Prostate gland (tissue), 2 donors: ENCODE measurements at places on chromosomes 4 and X. TPM values are rescaled to one million over a fixed set of nuclear protein-coding genes. Genes with fewer than 3 reads are reported as not detected.

GRCh38 chr4:59936566-59936965 lies 1263.6 kb upstream of the ADGRL3 start:
- no peak for DNase-seq
- no peaks in the 10 kb centered on the region for H3K27me3 ChIP-seq
- no peak overlapping the region for H3K27ac ChIP-seq
- no peak overlapping the region for H3K4me3 ChIP-seq
- H3K36me3 ChIP-seq = no peaks in the 10 kb centered on the region
- no peaks in the 10 kb centered on the region for H3K4me1 ChIP-seq

DNA sequence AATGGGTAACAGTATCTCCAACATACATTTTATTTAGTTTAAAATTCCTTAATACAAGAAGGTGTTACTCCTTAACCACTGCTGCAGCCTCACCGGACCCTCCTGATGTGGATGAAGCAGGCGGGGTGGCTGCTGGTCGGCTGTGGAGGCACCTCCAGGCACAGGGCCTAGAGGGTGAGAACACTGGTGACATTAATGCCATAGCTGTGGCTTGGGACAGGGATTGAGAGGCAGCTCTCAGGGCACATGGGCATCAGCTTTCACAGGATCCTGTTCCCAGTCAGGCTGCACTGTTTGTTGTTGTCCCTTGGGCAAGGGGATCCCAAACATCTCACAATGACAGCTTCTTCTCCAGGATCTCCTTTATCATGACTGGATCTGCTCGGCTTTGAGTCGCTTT lies 90.0 kb downstream of the GATB start:
- H3K4me3 ChIP-seq = no peak overlapping the region
- no peak overlapping the region for H3K27ac ChIP-seq

- DNase-seq = no peak
- no peaks in the 10 kb centered on the region for H3K36me3 ChIP-seq
- H3K27me3 ChIP-seq = peaks cover 11% of the 10 kb centered on the region
- peak overlapping the region; percentile 22 for H3K4me3 ChIP-seq
- peak overlapping the region; percentile 54 for H3K27ac ChIP-seq
Measured at GRCh38 chr4:133149932-133150471, 908 bp downstream of the PCDH10 start.

DNA sequence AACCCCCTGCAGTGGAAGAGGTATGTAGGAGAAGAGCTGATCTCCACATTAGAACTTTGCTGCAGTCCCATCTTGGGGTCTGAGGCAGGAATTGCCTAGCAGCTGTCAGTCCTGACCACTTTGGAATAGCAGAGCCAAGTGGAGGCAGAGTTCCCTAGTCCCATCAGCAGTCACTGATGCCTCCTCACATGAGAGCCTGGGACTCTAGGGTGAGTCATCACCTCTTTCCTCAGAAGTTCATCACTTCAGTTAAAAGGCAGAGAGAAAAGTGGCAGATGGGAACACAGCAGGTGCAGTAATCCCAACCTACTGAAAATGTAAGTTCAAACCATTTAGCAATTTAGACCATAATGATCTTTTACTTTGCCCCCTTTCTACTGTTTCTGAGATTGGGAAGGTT lies 73.9 kb upstream of the MED14 start:
- H3K27ac ChIP-seq = no peak overlapping the region
- H3K27me3 ChIP-seq = no peaks in the 10 kb centered on the region
- H3K4me1 ChIP-seq = no peaks in the 10 kb centered on the region
- no peak overlapping the region for H3K4me3 ChIP-seq
- DNase-seq = no peak

DNA sequence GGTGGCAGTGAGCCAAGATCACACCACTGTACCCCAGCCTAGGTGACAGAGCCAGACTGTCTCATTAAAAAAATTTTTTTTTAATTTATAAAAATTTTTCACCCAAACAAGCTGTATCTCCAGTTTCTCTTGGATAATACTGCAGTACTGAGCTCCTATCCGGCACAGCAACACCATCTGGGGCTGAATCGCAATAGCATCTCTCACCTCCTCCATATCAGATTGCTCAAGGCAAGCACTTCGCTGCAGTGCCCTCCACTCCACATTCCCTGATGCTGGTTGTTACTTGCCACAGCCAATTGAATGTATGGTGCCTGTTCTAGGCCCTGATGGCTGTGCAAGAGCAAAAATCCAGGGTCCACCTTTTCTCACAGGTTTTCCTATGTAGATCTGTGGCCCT lies 69.3 kb upstream of the FAM241A start:
- H3K27me3 ChIP-seq = no peaks in the 10 kb centered on the region
- no peaks in the 10 kb centered on the region for H3K36me3 ChIP-seq
- no peaks in the 10 kb centered on the region for H3K4me1 ChIP-seq
- no peak overlapping the region for H3K4me3 ChIP-seq

GRCh38 chr4:145719752-145720624 lies 40.0 kb downstream of the C4orf51 start:
- peaks cover 6% of the 10 kb centered on the region for H3K4me1 ChIP-seq
- DNase-seq = no peak
- H3K27me3 ChIP-seq = no peaks in the 10 kb centered on the region
- peak overlapping the region; percentile 38 for H3K27ac ChIP-seq
- H3K36me3 ChIP-seq = no peaks in the 10 kb centered on the region

DNA sequence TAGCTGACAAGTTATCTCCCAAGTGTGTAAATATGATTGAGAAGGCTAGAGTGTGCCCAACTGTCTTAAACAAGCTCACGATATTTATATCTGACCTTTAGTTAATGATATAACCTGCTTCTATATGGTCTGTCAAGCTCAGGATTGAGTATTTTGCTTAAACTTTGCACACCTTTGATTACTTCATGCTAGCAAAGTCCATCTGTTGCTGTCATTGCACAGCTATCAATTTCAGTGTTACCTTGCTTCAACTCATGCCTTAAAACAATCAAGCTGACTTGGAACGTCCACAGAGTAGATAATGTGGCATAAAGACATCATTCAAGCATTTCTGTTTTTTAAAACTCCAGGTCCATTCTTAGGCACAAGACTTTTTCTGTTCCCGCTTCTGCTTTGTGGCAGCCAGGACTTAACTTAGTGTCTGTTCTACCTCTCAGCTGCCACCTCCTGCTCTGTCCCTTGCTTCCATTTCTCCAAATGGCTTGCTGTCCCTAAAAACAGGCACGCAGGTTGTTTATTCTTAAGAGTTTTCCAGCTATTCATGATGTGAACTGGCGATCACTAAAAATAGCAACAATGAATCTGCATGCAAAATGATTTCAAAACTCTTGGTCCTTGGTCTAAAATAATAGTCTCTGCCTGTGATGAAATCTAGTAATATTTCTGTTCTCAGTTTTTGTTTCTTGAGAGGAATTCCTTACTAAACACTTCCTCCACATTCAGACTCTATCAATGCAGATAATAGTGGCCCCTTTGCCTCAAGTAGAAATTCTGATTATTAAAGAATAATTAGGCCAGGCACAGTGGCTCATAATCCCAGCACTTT lies 16.3 kb upstream of the NEIL3 start:
- no peak overlapping the region for H3K27ac ChIP-seq
- H3K4me1 ChIP-seq = no peaks in the 10 kb centered on the region
- H3K36me3 ChIP-seq = no peaks in the 10 kb centered on the region

- no peak for DNase-seq
- H3K36me3 ChIP-seq = no peaks in the 10 kb centered on the region
- H3K27me3 ChIP-seq = no peaks in the 10 kb centered on the region
- no peak overlapping the region for H3K27ac ChIP-seq
- no peak overlapping the region for H3K4me3 ChIP-seq
Measured at GRCh38 chrX:119501511-119502148, 33.4 kb downstream of the SLC25A5 start.

The SHOX gene
- not detected for total RNA-seq
